GOT3 (cell line): ENCODE measurements at places on chromosomes 11 and 22.

DNA sequence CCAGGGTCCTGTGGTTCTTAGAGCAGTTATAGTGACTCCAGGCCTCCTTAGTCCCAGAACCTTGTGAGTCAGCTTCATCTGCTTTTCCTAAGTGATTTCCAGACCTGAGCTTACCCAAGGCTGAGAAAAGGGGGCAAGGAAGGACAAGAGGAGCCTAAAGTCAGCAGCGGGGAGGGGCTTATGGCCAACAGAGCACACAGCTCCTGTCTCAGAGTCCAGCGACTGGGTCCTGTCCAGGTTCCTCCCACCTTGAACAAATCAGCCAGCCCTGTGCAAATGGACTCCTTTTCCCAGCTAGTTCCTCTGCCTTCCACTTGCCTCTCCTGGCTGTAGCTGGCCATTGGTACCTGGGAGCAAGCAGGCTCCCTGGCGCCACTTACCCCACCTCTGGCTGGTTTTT, 10.9 kb downstream of the BACE1 start:
- DNase-seq, result no peak

DNA sequence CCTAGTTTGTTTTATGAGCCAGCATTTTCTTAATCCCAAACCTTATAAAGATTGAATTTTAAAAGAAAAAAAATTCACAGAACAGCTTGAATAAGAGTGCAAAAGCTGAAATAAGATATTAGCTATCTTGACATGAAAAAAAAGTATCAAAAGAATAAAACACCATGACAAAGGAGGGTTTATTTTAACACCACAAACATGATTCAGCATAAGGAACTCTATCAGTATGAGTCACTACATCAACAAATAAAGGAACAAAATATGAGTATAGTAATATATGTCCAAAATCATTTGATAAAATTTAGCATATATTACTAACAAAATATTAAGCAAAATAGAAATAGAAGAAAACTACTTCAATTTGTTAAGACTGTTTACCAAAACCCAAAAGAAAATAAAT, 9.6 kb upstream of the LMO1 start:
- no peak for DNase-seq

- no peak for DNase-seq
Measured at GRCh38 chr11:66901964-66902390, 45.1 kb downstream of the LRFN4 start.

DNA sequence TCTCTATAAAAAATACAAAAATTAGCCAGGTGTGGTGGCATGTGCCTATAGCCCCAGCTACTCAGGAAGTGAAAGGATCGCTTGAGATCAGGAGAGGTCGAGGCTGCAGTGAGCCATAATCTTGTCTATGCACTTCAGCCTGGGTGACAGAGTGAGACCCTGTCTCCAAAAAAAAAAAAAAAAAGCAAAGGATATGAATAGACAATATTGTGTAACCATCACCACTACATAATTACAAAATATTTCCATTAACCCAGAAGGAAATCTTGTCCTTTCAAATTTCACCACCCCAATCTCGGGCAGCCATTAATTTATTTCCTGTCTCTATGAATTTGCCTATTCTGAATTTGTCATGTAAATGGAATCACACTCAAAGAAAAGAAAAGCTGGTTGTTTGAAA, 21.2 kb downstream of the RSF1 start:
- DNase-seq, result no peak

DNA sequence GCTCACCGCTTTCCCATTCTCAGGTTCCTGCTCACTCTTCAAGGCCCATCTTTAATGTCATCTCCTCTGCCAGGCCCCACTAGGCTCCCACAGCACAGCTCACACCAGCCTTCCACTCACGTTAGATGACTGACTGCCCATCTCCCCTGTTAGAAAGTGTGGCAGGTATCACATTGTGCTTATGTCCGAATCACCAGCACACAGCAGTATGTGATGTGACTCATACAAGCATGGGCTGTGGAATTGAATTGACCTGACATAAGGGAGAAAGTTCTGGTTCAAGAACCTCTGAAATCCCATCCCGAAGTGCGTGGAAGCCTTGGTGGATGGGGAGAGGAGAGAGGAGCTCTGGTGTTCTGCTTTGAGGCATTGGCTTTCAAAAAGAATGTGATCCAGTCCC, 6.5 kb downstream of the VSTM5 start:
- no peak for DNase-seq

DNA sequence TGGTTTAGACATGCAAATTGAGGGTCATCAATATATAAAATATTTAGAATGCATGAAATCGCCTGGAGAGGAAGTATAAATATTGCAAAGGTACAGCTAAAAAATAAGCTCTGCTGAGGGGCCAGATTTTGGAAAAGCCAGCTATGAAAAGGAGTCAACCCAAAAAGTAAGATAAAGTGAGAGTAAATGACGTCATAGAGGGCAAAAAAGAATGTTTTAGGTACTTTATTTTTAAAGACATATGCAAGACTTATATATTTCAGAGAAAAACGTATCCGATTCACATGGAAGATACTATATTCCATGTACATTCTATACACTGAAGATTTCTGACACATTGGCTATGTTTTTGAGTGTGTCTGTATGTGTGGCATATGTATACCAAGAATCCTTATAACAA, 13.6 kb downstream of the GRM5 start:
- no peak for DNase-seq

DNA sequence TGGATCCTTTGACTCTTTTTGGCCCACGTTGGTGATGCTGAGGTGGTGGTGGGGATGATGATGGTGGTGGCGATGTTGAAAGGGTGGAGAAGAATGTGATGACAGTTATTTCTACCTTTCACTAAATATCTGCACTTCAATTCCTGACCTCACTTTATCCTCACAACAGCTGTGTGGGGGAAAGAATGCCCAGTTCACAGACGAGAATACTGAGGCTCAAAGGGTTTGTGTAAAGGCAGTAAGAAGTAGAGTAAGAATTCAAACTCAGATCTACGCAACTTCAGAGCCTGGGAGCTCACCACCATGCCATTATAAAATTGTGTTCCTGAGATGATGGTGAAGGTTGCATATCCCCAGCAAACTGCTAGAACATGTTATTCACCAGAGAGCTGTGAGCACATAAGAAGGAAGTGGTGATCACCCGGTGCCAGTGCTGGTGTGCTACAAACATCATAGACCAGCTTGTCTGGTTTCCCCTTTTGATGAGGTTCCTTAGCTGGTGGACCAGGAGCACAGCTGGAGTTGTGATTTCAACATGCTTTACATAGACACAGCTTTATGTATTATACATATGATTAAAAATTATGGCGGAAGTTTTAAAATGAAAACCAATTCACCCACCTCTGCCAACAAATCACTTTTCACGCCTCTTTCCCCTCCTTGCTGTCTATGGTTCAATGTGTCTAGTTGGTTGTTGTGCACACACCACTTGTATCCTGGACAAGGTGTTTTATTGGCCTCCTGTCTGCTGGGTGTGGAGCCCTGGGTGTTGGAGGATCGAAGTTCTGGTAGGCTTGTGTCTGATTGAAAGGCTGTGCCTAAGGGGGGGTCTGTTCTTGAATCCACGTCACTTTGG, 6.2 kb downstream of the ST14 start:
- no peak for DNase-seq

DNA sequence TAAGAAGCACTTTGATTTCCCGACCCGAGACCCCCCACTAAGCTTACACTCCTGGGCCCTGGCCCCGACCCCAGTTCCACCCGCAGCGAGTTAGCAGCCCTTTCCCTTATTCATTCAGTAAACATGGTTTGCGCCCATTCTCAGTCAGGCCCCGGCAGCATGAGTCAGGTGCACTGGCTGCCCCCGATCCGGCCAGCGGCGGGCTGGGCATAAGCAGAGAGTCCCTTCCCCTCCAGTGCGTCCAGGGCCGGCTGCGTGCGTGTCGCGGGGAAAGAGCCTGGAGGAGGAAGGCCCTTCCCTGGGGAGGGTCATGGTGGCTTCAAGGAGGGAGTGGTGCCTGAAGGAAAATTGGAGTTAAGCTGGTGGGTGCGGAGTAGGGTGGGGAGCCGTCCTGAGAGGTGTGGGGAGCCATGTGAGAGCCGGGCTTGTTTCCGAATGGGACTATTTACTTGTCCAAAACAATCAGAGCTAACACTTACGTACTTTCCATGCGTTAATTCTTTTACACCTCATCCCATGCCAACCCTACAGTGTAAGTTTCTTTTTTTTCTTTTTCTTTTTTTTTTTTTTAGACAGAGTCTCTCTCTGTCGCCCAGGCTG, 657 bp downstream of the IGHMBP2 start:
- no peak for DNase-seq

DNA sequence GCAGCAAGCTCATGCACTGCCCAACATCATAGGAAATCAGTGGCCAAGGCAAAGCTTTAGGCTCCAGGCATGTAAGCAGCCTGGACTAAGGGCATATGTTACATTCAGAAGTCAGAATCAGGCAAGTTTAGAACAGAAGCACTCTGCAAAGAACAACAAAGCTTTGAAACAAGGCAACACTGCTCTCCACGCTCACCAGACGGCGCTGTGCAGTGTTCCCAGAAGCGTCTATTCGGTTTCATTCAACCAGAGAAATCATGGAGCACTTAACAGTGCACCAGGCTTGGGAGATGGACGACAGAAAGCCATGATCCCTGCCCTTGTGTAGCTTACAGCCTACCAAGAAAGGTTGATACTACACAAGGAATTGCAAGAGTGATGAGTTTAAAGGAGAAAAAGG, 555.8 kb downstream of the BUD13 start:
- DNase-seq, result no peak

- no peak for DNase-seq
Measured at GRCh38 chr11:23078289-23078971, 218.2 kb upstream of the CCDC179 start.

GRCh38 chr11:131533998-131534397, 163.6 kb downstream of the NTM start:
- DNase-seq, result no peak

DNA sequence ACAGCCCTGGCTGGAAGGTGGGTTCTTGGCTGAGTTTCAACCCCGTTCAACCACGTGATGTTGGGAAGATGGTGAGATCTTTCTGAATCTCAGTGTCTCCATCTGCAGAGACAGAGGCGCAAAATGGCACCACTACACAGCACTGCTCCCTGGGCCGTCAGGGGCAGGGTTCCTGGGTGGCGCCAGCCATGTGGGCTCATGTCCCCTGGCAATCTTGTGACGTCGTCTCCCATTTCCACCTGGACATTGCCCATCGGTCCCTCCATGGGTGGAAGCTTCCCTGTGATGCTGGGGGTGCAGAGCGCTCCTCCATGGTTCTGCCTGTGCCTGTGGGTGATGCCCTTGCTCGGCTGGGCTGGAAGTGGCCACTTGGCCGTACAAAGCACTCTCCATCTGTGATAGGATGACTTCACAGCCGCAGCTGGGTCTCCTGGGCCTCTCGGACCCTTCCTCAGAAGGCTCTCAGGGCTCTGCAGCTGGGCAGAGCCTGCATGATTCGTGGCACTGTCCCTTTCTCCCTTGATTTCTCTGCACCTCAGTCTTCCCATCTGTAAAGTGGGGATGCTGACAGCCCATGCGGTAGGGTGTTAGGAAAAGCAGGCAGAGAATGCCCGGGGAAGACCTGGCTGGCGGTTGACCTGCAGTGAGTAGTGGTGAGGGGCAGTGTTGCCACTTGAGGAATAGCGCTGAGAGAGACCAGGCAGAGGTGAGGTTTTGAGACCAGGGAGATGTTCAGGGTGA, 35.2 kb downstream of the SMIM38 start:
- DNase-seq, result no peak

GRCh38 chr11:117970400-117971024, 15.7 kb upstream of the IL10RA start:
- no peak for DNase-seq
